ENCODE measurements at places on chromosomes 3 and 15.

DNA sequence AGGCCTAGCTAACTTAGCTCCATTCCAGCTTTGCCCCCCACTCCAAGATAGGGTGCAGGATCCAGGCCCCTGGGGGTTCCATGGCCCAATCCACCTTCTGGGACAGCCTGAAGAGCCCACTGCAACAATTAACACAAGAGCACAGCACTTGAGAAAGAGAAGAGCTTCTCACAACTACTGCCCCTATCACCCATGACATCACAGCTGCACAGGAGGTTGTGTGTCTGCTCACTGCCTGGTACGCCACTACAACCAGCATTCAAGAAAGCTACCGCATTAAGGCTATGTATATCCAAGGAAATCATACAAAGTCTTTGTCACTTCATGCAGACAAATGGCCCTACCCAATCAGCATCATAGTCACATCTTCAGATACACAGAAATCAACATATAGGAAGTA, 62.0 kb downstream of the MYO5A start:
- no peak for DNase-seq

DNA sequence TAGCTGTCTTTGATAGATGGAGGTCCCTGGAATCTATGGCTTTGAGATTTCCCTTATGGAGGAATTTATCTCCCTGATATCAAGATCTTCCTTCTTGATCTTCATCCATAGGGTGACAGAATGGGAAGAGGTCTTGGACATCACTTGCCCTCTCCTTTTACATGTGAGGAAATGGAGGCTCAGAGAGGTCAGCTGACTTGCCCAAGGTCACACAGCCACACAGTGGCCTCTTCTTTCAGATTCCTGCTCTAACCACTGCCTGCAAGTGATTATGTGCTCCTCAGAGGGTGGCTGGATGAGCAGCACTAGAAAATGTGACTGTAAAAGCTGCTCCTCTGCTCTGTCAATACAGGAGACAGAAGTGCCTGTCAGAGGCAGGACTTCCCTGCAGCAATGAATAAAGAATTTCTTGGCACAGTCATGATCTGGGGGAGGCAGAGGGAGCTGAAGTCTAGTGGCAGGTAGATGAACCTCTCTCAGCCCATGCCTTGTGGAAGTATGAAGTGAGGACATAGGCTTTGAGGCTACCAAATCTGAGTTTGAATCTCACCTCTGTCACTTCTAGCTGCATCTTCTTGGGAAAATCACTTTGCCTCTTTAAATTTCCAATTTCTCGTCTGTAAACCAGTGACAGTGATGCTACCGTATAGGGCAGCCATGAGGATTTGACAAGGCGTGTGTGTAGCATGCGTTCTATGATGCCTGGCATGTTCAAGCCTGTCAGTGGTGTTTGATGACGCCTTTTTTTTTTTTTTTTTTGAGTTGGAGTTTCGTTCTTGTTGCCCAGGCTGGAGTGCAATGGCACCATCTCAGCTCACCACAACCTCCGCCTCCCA, 12.0 kb downstream of the SSUH2 start:
- DNase-seq = peak; percentile 66

- no peak for DNase-seq
Measured at GRCh38 chr3:72242326-72242725, 457.4 kb upstream of the PROK2 start.

GRCh38 chr3:18217507-18218174, 207.5 kb downstream of the SATB1 start:
- DNase-seq = no peak

DNA sequence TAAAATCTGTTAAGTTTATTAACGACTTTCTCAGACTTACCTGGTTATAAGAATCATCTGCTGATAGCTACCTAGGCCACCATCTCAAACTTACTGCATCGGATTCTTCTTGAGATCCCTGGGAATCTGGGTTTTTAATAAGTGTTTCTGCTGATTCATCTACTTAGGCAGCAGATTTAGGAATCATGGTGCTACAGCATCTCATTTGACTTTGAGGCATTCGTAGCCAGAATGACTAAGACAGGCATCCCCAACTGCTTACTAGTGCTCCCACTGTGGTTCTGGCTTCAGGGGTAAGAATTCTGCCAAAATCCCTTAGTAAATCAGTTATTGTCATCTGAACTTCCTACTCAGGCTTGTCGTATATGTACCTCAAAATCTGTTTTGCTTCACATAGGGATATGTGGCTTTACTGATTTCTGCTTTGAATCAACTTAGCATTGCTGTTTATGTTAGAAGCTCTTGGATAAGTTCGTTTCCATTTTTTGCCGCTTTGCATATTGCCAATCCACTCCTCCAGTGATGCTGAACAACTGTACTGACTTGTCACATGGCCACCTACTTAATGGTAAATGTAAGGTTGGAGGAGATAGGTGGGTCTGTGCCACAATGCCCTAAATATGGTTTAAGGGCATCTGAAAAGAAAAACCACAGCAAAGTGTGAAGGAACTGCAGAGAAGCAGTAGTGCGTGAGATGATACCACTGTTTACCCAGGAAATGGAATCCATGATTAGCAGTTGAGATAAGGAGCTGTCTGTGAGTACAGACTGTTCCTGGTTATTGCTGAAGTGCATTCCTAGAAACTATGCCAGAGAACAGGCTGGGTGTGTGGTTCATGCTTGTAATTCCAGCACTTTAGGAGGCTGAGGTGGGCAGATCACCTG, 60.3 kb downstream of the MAP6D1 start:
- peak; percentile 3 for DNase-seq

GRCh38 chr3:139296141-139296718, 47.6 kb upstream of the MRPS22 start:
- no peak for DNase-seq

Measured in epithelial cell of prostate (primary cell).